ENCODE measurements at places on chromosomes 13 and 19.

GRCh38 chr19:42657556-42657955 is 62.8 kb upstream of the CEACAM8 start:
- DNase-seq = no peak

DNA sequence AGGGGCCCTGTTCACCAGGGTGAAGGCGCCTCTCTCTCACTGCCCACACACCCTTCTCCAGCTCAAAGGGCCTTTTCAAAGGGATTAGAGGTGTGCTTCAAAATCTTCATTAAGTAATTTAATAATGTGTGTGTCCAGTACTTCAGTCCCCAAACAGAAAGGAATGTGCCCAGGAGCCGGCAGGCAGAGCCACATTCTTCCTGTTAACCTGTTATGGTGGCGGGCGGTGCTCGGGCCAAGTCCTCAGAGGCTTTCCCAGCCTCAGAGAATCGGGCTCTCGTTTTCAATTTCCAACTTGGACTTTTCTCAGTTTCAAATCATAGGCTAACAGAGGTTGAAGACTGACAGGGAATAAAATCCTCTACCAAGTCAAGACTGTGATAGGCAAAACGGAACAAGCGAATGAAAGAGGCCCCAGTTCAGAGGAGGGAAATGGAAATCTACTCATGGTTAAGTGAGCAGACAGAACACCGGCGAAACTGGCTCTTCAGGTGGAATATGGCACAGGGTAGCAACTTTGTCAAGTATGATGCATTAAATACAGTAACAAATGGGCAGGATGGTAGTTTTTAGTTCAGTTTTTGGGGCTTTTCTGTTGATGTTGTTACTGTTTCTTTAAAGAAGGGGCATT is 68.6 kb downstream of the FOXO1 start:
- DNase-seq = no peak

DNA sequence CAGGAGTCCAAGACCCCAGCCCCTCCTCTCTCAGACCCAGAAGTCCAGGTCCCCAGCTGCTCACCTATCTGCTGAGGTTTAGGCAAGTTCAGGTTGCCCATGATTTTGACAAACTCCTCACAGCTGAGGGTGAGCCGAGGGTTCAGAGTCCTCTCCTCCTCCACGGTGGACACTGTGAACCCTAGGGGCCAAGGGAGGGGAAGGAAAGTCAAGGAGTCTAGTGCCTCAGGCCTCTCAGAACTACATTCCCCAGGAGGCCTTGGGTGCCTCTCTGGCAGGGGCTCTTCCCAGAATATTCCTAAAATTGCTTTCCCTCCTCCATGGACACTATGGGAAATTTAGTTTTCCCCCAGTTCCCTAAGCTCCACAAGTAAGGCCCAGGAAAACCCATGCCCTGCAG is 3.3 kb upstream of the PHLDB3 start:
- no peak for DNase-seq

GRCh38 chr13:107422421-107422820 is 792.9 kb downstream of the LIG4 start:
- DNase-seq = no peak

DNA sequence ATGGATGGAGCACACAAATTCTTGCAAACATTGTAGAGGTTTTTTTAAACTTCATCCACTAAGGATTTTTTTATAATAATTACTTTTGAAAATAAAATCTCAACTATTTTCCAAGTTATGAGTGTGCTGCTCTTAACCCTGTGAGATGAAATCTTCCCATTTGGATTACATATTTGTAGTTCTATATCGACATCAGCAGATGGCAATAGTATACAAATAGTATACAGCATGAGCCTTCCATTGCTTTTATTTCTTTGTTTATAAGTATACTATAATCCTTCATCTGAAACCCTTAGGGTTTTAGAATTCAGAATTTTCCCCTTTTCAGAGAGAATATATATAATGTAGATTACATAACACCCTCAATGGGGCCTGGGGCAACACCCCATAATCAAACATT is 70.5 kb downstream of the GJA3 start:
- no peak for DNase-seq

GRCh38 chr19:15672580-15673175 is at the start of gene CYP4F12:
Gene CYP4F12, plus strand, starts transcription at chr19:15673087. Its CDS starts 443 bp downstream, at chr19:15673530.
- no peak for DNase-seq

DNA sequence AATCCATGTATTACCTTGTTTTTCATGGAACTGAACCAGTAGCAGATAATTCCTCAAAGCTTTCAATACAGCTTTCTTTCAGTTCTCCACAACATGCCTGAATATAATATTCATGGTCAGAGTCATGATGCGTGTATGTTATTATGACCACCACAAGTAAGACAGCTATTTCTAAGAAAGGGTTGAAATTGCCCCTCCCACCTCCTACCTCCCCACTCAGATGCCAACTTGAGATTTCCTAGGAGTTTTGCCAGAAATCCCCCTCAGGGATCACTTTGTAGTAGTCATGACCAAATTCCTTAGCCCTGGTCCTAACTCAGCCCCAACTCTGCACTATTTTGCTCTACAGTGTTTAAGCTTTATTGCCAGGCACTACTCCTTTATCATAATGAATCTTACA is 69.9 kb upstream of the RAP2A start:
- DNase-seq = no peak

- no peak for DNase-seq
Measured at GRCh38 chr13:110578363-110578762, 16.8 kb upstream of the RAB20 start.

DNA sequence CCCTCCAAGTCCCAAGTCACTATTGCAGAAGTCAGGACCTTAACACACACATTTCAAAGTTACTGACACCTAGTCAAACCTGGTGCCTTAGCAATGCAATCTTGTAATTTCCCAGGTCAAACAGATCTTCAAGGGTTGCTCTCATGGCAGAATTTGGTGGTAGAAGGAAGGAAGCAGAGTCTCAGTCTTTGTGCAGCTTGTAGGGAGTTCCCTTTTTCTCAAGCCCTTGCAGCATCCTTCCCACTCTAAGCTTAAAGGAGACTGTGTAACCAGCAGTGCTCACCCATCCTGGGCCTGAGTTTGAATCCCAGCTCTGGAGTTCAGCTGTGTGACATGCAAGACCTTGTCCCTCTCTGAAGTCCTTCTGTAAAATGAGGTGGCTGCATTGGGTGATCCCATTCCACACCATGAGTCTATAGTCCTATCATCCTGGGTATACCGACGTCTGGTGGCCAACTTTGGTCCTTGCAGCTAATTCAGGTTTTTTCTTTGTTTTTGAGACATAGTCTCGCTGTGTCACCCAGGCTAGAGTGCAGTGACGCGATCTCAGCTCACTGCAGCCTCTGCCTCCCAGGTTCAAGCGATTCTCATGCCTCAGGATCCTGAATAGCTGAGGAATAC is 9.8 kb downstream of the SIGLEC10 start:
- DNase-seq = no peak

DNA sequence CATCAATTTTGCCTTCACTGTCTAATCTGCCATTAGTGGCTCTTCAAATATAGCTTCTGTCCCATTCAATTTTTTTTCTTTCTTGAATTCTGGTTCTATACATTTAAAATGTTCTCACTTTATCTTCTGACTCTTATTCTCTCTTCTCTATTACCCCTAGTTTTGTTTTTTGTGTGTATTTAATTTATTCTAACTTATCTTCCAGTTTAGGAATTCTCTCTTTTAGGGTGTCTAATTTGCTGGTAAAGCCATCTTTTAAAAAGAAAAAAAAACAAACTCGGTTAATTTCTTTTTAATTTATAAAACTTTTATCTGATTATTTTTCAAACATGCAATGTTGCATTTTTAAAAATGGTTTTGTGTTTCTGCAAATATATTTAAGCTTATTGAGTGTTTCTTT is 80.3 kb upstream of the OXGR1 start:
- no peak for DNase-seq

DNA sequence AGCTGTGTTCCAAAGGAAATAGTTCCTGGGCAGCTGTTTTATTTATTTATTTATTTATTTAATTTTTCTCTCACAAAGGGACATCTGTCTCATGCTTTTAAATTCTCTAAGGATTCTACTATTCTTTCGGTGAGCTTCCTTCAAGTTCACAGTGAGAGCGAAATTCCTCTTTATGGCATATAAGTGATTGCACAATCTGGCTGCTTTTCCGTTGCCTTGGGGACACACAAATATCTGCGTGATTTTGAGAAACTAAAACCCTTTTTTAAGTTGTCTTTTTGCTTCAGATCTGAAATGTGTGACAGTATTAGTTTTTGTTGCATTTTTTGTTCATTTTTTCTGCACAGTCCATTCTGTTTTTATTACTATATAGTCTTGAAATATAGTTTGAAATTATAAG is 19.2 kb downstream of the ZNF486 start:
- DNase-seq = no peak

DNA sequence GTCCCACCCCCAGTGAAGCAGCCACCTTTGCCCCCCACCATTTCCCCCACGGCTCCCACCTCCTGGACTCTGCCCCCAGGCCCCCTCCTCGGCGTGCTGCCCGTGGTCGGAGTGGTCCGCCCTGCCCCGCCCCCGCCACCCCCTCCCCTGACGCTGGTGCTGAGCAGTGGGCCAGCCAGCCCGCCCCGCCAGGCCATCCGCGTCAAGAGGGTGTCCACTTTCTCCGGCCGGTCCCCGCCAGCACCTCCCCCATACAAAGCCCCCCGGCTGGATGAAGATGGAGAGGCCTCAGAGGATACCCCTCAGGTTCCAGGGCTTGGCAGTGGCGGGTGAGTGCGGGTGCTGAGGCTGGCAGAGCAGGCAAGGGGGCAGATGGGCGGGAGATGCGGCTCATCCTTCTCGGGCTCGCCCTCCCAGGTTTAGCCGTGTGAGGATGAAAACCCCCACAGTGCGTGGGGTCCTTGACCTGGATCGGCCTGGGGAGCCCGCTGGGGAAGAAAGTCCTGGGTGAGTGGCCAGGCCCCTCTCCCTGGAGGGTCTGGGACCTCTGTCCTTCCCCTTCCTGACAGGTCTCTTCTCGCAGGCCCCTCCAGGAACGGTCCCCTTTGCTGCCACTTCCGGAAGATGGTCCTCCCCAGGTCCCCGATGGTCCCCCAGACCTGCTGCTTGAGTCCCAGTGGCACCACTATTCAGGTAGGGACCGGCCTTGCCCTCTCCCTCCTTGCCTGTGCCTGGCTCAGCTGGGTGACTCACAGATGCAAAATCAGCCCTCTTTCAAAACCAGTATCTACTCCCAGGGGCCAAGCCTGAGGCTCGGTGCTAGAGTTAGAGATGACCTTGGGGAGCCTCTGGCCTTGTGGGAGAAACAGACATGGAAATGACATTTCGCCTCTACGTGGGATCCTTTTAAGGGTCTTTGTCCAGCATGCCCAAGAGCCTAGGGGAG is 8.8 kb downstream of the IGFLR1 start:
- DNase-seq = no peak

DNA sequence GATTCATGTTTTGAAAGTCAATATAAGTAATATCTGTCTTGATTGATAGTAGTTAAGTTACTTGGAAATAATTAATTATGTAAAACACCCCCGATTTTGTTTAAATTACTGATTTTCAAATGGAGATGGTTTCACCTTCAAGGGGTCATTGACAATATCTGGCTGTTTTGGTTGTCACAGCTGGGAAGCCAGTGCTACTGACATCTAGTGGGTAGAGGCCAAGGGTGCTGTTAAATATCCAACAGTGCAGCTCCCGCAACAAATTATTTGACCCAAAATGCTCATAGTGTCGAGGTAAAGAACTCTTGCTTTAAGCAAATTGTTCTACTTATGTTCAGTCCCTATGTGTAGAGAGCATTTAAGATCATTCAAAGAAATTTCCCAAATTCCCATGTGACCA is 50.6 kb upstream of the PCDH20 start:
- DNase-seq = no peak

DNA sequence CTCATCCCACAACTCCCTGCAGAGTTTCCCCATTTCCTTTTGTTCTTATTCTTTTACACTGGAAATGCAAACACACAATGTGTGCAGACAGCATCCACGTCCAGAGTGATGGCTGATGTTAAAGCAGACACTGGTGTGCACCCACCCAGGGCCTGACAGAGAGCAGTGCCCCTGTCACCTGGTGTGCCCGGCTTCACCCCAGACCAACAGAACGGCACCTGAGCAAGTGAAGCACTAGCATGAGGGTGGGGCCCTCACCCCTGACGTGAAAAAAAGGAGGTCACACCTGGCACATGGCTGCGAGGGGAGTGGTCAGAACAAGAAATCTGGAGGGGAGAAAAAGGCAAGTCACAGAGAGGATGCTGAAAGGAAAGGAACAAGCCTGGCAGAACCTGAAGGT is 12.3 kb downstream of the ZNF575 start:
- DNase-seq = no peak

- no peak for DNase-seq
Measured at GRCh38 chr13:72963762-72964161, 95.0 kb upstream of the KLF5 start.

DNA sequence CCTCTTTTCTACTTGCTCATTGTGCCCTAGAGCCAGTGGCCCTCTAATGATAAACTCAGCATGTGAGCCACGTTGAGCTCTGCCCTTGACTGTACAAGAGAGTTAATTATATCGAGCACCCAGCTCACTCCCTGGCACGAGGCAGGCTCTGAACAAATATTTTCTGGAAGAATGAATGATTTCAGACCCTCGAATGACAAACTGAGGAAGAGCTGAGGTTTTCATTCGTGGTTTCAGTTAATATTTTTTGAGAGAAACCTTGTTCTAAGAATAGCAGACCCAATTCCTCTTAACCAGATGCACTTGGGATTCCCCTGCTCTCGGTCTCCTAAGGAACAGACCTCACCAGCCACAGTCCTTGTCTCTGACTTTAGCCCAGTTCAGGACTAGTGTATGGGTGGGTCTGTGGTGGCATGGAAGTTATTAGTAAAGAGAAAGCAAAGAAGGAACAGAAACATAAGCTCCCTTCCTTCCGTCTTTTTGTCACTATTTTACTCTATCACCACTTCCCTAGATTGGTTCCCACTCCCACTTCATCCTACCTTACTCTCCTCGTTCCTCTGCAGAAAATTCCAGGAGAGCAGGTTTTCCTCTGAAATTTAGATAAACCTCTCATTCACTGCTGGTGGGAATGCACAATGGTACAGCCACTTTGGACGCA is 22.1 kb upstream of the WDFY2 start:
- no peak for DNase-seq

GRCh38 chr13:105340061-105340606 is 1195.3 kb downstream of the EFNB2 start:
- DNase-seq = no peak

GRCh38 chr19:7386308-7386707 is 37.6 kb downstream of the ARHGEF18 start:
- no peak for DNase-seq

DNA sequence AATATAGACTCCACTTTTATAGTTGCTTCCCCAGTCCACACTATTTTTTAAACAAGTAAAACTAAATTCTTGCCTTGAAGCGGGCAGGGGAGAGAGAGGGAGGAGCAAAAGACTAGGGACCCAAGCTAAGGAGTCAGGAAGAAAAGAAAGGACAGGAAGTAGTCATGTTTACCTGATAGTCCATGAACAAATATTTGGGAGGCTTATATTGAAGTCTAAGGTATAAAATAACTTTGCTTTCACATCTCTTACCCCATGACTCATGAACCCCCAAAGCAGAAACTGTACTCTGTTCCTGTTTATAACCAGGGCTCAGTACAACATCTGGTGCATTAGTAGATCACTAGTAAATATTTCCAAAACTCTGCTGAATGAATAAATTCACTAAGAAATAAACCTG is 67.3 kb downstream of the ZAR1L start:
- DNase-seq = no peak

GRCh38 chr19:10566658-10567410 is 1.0 kb upstream of the KRI1 start:
- DNase-seq = no peak
